ENCODE measurements at places on chromosomes 7 and 10. TPM values are rescaled to one million over a fixed set of nuclear protein-coding genes. Genes with fewer than 3 reads are reported as not detected.

DNA sequence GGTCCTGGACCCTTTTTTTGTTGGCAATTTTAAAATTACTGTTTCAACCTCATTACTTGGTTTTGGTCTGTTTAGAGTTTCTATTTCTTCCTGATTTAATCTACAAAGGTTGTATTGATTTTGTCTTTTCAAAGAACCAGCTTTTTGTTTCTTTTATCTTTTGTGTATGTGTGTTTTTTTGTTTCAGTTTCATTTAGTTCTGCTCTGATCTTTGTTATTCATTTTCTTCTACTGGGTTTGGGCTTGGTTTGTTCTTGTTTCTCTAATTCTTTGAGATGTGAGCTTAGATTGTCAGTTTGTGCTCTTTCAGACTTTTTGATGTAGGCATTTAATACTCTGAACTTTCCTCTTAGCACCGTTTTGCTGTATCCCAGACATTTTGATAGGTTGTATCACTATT is 8.5 kb upstream of the MRPS33 start:
- H3K36me3 ChIP-seq, result no peaks in the 10 kb centered on the region
- no peaks in the 10 kb centered on the region for H3K27me3 ChIP-seq
- no peak overlapping the region for H3K4me3 ChIP-seq
- no peaks in the 10 kb centered on the region for H3K4me1 ChIP-seq
- no peak for DNase-seq

DNA sequence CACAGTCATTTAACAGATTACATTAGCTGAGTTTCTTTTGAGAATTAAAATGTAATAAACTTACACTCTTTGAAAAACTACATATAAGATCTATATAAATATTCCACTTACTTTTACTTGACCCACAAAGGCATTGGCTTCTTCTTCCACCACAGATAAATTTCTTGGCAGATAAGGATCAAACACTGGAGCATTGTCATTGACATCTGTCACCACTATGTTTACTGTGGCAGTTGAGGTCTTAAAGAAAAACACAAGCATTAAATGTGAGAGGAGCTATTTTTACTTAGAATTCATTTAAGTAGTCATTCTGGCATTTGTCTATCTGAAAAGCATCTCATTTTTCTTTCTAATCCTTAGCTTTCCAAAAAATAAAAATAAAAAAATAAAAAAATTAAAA is 734.4 kb downstream of the PCDH15 start:
- H3K4me1 ChIP-seq, result no peaks in the 10 kb centered on the region
- H3K27me3 ChIP-seq, result no peaks in the 10 kb centered on the region

DNA sequence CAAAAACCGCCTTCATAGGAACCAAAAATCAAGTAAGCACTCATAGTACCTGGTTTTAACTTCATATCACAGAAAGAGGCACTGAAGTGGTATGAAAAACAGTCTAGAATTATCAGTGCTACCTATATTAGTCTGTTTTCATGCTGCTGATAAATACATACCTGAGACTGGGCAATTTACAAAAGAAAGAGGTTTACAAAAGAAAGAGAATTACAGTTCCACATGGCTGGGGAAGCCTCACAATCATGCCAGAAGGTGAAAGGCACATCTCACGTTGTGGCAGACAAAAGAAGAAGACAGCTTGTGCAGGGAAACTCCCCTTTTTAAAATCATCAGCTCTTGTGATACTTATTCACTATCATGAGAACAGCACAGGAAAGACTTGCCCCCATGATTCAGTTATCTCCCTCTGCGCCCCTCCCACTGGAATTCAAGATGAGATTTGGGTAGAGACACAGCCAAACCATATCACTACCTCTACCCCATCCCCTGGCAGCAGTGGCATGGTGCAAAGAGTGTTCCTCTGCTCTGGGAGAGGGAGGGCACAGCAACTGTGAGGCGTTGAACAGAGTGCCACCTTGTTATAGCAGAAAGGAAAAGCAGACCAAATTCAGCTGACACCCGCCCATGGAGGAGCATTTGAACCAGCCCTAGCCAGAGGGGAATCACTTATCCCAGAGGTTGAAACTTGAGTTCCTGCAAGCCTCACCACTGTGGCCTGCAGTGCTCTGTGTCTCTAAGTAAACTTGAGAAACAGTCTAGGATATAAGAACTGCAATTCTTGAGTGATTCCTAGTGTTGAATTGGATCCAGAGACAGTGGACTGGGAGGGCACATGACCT is 61.9 kb upstream of the PTPRZ1 start:
- H3K4me1 ChIP-seq, result no peaks in the 10 kb centered on the region
- no peak overlapping the region for H3K27ac ChIP-seq
- no peaks in the 10 kb centered on the region for H3K36me3 ChIP-seq
- DNase-seq, result no peak
- H3K27me3 ChIP-seq, result no peaks in the 10 kb centered on the region

- H3K4me3 ChIP-seq, result no peak overlapping the region
- DNase-seq, result no peak
- no peaks in the 10 kb centered on the region for H3K27me3 ChIP-seq
- H3K4me1 ChIP-seq, result no peaks in the 10 kb centered on the region
- H3K27ac ChIP-seq, result no peak overlapping the region
Measured at GRCh38 chr10:97002670-97003069, 170.6 kb downstream of the LCOR start.

DNA sequence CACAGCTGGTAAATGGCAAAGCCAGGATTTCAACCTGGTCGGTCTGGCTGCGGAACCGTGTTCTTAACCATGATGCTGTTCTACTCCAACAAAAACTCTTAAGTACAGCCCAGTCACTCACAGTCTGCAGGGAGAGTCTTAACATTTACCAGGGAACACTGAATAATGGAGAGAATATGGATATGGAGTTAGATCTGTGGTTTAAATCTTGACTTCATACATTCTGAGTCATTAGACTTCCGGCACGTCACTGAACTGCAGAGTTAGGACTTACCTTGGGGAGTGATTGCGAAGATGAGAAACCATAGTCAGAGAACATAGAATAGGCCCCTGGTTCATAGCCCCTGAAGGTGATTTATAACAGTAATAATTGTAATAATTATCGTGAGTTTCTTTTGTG is 61.7 kb downstream of the ADRA2A start:
- DNase-seq, result no peak
- no peaks in the 10 kb centered on the region for H3K36me3 ChIP-seq
- H3K27me3 ChIP-seq, result no peaks in the 10 kb centered on the region
- no peaks in the 10 kb centered on the region for H3K4me1 ChIP-seq
- no peak overlapping the region for H3K27ac ChIP-seq
- H3K4me3 ChIP-seq, result no peak overlapping the region

- peaks cover under 1% of the 10 kb centered on the region for H3K4me1 ChIP-seq
- DNase-seq, result no peak
- no peaks in the 10 kb centered on the region for H3K27me3 ChIP-seq
- H3K36me3 ChIP-seq, result no peaks in the 10 kb centered on the region
- no peak overlapping the region for H3K4me3 ChIP-seq
Measured at GRCh38 chr7:156074982-156075615, 262.8 kb upstream of the SHH start.

GRCh38 chr10:74585231-74586087 is 240.9 kb upstream of the KAT6B start:
- DNase-seq, result no peak
- H3K27ac ChIP-seq, result peak overlapping the region; percentile 71
- H3K4me1 ChIP-seq, result peaks cover 57% of the 10 kb centered on the region
- H3K4me3 ChIP-seq, result peak overlapping the region; percentile 33
- H3K27me3 ChIP-seq, result no peaks in the 10 kb centered on the region

DNA sequence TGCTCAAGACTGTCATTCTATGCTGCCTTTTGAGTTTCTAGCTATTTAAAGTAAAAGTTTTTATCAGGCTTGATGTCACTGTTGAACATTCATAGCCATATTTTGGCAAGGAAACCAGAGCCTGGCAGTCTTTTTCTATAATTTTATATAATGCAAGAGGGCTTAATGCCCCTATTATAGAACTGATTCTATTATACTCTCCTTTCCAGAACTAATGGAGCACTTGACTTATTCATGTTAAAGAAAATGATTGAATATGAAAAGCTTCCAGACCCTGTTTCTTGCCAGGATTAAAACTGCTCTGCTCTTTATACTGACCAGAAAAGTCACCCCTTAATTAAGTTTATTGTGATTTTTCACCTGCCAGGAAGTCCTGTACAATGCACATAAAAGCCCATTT is 337.6 kb upstream of the CHRM2 start:
- H3K4me3 ChIP-seq, result no peak overlapping the region
- H3K27me3 ChIP-seq, result no peaks in the 10 kb centered on the region
- H3K27ac ChIP-seq, result no peak overlapping the region
- no peak for DNase-seq
- H3K4me1 ChIP-seq, result no peaks in the 10 kb centered on the region
- no peaks in the 10 kb centered on the region for H3K36me3 ChIP-seq

- H3K27me3 ChIP-seq, result no peaks in the 10 kb centered on the region
- H3K36me3 ChIP-seq, result no peaks in the 10 kb centered on the region
- H3K4me1 ChIP-seq, result peaks cover 21% of the 10 kb centered on the region
- peak; percentile 99 for DNase-seq
- H3K4me3 ChIP-seq, result peak within 1 kb of the TSS; percentile 69
- peak within 1 kb of the TSS; percentile 93 for H3K27ac ChIP-seq
Measured at GRCh38 chr10:92592761-92593618, at the start of gene KIF11. TSS of gene KIF11 (plus strand) at chr10:92593130. CDS start at chr10:92593376, 246 bp downstream.

- no peaks in the 10 kb centered on the region for H3K4me1 ChIP-seq
- H3K27me3 ChIP-seq, result peaks cover 79% of the 10 kb centered on the region
- H3K36me3 ChIP-seq, result no peaks in the 10 kb centered on the region
- no peak overlapping the region for H3K4me3 ChIP-seq
Measured at GRCh38 chr7:1393421-1393820, 65.8 kb downstream of the MICALL2 start.

- no peak for DNase-seq
- no peaks in the 10 kb centered on the region for H3K4me1 ChIP-seq
- H3K27ac ChIP-seq, result no peak overlapping the region
- no peak overlapping the region for H3K4me3 ChIP-seq
- H3K36me3 ChIP-seq, result peaks cover 100% of the 10 kb centered on the region
- H3K27me3 ChIP-seq, result no peaks in the 10 kb centered on the region
Measured at GRCh38 chr7:2371329-2371728, 16.7 kb downstream of the EIF3B start.

DNA sequence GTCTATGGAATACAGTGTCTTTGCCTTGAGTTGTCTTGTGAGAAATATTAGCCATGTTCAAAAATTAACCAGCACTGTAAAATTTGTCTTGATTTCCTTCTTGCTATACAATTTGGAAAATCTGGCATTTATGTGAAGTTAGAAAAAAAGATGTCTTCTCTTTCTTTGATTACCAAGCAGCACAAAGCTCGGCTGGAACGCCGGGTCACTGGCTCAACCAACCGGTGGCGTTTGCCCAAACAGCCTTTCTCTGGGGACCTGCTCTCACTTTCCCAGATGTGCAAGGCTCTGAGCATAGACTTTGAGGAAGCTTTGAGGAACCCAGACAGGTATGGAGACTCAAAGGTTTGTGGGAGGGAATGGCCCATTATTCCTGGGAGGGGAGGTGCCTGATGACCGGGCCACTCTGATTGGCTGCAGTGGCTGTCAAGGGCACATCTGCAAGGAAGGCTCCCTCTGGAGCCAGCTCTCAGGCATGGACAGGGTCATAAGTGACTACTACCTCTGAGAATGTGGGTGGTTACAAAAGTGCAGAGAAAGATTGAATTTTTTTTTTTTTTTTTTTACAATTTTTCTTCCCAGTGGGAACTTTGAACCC is 5.6 kb downstream of the BTBD16 start:
- DNase-seq, result no peak
- H3K27ac ChIP-seq, result no peak overlapping the region
- no peaks in the 10 kb centered on the region for H3K27me3 ChIP-seq

UTF1 gene
- total RNA-seq, result not detected

APBB1IP gene
- 6.2 TPM for total RNA-seq

SPDYE9 gene
- not detected for total RNA-seq

COL1A2 gene
- 279 TPM for total RNA-seq

ELAPOR2 gene
- total RNA-seq, result 20.7 TPM

MTPN gene
- total RNA-seq, result 72.3 TPM

Data from esophagus muscularis mucosa (tissue), 4 donors.